ENCODE measurements at places on chromosomes 5 and 9.

DNA sequence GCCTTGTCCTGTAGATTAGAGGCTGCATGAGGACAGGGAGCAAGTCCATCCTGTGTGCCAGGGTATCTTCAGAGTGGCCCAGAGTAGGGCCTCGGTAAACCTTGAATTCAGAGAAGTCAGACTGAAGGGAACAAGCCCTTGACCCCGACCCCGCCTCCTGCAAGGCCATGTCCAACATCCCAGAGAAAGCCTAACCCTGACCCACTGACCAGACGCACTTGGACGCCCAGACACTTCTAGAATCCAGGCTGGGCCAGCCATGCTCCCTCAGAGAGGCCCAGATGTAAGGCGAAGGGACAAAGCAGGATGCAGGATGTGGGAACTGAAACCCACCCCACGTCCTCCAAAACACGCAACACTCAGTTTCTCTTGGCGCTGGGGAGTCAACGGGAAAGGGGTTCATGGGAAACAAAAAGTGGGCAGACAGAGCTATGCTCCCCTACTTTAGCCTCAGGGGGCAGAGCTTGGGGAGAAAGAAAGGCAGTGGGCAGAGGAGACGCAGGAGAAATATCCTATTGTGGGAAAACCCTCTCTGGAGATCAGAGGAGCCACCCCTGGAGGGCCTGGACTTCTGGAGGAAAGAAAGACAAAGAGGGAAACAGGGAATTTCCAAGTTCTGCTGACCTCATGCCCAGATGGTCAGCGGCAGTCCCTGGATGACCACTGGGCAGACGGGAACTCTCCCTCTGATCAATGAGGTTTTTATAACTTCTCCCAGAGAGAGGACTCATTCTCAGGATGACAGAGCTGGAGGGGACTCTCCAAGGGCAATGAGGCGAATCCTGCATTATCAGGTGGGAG lies 13.0 kb downstream of the TNIP1 start:
- DNase-seq = no peak

DNA sequence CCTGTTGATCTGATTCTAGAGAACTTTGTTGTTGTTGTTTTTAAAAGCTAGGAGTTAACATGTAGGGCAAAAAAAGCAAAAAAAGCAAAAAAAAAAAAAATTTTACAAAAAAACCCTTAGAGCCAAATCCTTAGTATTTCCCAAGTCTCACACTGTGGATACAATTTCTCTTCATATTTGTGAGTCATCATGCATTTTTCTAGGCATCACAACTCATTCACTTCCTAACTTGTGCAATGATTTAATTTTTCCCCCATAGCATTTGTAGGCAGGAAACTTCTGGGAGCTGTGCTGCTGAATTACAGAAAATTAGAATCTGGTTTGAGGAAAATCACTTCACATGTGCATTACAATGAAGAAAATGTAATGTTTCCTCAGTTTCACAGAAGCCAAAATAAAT lies 91.9 kb downstream of the MARCHF3 start:
- no peak for DNase-seq

DNA sequence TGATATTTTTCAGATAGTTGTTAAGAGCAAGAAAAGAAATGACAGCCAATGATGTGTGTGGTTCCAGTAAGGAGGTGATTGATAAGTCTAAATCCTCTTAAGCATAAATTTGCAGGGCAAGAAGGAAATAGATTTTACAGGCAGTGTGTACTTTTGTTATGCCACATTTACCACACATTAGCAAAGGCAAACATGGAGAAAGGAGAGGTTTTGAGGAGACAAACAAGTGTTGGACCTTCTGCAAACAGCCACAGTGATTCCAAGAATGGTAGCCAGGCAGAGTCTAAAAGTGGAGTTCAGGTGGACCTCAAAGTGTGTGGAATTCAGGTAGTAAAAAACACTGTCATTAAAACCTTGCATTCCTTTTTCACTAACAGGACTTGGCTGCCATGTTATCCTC lies 295.9 kb upstream of the ITGA1 start:
- no peak for DNase-seq

GRCh38 chr5:125298258-125298657 lies 551.8 kb upstream of the ZNF608 start:
- DNase-seq = no peak

GRCh38 chr5:108382784-108383330 lies 959 bp upstream of the FBXL17 start:
- no peak for DNase-seq

GRCh38 chr5:88693071-88693932 lies 189.7 kb downstream of the MEF2C start:
- DNase-seq = no peak

DNA sequence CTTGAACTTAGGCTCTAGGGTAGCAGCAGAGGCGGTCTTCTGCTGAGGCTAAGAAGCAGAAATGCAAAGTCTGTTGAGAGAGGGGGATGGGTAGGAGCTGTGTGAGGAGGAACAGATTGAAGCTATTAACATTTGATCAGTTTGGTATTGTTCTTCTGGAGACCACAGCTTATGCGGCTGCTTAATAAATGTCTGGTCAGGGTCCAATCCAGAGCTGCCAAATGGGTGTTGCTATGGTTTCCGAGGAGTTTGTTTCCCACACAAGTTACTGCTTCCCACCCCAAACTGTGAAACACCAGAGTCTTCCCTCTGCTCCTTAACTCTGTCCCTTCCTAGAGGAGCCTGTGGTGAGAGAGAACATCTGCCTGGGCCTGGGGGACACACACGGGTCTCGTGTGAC lies 142.2 kb upstream of the KLF4 start:
- no peak for DNase-seq

GRCh38 chr5:39691993-39692392 lies 267.2 kb upstream of the DAB2 start:
- DNase-seq = no peak

- peak; percentile 94 for DNase-seq
These were observed 13.3 kb upstream of the GADD45G start for GRCh38 chr9:89591274-89592212.

DNA sequence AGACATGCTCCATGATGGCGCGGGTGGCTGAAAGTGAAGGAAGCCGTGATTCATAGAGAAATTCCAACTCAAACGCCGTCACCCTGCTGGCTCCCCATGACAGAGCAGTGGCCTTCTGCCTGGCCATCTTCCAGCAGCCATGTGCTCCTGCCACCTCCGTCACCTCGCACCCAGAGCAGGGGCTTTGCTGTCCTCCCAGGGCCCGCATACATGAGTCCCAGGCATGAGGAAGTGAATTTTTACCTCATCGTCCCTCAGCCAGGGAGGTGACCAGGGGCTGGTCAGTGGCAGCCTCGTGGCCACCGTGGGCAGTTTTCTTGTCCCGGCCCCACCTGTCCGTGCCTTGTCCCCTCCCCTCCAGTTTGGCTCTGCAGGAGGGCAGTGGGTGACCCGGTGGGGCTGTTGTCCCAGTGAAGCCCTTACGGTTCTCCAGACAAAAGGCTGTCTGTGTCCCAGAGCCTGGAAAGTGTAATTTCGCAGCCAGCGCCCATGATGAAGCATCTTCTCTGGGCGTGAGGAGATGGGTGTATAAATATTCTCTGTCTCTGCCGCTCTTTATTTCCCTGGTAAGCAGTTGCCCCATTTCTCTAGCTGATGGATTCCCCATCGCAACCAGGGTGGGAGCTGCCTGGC lies 124.0 kb upstream of the LMX1B start:
- no peak for DNase-seq

DNA sequence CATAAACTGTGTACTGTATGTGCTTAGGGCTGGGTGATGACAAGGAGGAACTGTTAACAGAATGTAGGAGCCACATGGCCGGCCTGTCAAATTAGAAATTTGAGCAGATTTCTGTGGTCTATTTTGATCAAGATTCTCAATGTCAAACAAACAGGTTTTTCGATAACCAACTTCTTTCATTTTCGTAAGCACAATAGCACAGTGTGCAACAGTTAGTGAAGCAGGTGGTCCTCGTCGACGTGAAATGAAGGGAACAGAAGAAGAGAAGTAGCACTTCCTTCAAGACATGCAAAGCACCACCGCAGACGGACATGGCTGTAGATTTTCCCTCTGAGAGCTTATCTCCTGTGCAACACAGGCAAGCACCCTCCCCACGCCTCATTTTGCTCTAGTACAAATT lies 252.1 kb downstream of the CRB2 start:
- DNase-seq = no peak

DNA sequence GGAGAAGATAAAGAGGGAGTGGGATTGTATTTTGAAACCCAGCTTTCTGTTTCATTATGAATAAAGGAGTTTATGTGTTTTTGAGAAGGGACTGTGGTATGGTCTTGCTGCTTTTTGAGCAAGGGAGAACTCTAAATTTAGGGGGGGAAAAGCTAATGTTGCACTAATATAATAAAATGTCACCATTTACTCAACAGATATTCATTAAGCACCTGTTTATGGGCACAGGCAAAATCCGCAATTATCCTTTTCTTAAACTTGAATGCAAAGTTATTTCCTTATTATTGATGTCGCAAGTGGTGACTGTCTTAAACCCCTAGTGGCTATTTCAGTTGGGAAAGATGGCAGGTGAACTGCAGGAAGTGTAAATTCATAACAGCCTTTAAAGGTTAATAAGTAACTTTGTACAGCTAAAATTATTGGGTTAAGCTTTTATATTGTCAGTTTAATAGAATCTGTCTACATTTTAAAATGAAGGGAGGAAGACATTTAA lies 1.5 kb downstream of the CDC42SE2 start:
- no peak for DNase-seq
